ENCODE measurements at places on chromosomes 4 and X.

DNA sequence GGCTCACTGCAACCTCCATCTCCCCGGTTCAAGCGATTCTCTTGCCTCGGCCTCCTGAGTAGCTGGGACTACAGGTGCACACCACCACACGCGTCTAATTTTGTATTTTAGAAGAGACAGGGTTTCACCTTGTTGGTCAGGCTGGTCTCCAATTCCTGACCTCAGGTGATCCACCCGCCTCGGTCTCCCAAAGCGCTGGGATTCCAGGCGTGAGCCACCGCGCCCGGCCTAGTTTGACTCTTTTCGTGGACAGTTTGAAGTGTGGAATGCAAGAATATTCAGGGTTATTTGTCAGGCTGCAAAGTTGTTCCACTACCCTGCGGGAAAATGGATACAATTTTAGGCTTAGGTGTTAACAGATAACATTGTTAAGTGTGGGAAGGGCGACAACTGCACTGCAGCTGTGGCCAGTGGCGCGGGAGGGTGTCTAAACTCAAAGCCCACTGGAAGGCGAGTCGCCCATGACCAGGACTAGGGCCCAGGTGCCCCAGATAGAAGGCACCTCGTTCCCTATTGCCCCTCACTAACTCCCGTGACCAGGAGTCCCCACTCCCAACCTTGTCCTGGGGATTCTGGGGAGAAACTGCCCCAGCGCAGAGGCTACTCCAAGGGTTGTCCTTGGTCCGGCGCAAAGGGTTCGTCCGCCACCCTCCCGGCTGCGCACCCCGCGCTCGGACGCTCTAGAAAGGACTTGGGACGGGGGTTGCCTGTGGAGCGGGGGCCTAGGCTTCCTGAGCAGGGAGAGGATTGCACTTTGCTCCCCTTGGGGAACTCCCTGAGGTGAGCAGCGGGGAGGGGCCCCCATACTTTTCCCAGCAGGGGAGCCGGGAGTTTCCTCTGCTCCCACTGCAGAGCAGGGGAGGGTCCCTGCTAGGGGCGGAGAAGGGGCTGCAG is 1.1 kb upstream of the CD99 start:
- DNase-seq, result no peak

GRCh38 chr4:34492414-34492813 is 1751.9 kb downstream of the ARAP2 start:
- DNase-seq, result no peak

GRCh38 chrX:124383354-124383753 is 37.0 kb downstream of the SH2D1A start:
- DNase-seq, result no peak

DNA sequence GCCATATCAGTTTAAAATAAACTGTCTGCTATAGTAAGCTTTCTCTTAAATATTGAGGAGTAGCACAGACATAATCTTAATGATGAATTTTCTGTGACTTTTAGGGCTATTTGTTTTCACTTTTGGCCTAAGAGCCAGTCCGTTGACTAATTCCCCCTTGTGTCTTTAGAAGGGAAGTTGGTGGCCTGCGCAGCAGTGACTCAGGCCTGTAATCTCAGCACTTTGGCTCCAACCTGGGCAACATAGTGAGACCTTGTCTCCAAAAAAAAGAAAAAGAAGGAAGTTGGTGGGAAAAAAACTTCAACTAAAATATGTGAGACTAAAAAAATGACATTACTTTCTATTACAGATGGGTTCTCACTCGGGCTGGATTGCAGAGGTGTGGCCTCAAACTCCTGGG is 3.4 kb downstream of the NCAPG start:
- no peak for DNase-seq

GRCh38 chr4:137599734-137600133 is 67.4 kb upstream of the PCDH18 start:
- DNase-seq, result no peak

DNA sequence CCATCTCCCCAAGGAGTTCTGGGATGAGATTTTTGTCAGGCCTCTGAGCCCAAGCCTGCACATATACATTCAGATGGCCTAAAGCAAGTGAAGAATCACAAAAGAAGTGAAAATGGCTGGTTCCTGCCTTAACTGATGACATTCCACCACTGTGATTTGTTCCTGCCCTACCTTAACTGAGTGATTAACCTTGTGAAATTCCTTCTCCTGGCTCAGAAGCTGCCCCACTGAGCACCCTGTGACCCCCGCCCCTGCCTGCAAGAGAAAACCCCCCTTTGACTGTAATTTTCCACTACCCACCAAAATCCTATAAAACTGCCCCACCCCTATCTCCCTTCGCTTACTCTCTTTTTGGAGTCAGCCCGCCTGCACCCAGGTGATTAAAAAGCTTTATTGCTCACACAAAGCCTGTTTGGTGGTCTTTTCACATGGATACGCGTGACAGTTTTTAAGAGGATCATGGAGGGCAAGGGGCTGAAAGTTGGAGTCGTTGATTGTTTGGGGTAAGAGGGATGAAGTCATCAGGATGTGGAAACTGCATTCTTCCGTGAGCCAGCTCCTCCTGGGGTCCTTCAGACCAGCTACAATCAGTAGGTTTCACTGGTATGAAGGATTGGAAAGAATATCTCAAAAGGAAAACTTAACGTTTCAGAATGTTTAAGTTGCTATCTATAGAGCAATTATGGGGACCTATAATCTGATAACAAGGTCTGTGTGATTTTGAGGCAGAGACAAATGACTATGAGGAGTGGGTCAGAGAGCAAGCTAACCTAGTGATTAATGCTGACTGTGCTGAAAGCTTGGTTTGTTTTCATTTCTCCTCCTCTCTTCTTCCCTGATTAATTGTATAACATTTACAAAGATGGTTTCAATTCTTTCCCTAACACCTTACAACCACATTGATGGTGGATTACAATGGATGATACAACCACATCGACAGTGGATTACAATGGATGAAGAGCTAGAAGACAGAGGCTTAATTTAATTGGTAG is 28.6 kb upstream of the MAGEA11 start:
- DNase-seq, result no peak

DNA sequence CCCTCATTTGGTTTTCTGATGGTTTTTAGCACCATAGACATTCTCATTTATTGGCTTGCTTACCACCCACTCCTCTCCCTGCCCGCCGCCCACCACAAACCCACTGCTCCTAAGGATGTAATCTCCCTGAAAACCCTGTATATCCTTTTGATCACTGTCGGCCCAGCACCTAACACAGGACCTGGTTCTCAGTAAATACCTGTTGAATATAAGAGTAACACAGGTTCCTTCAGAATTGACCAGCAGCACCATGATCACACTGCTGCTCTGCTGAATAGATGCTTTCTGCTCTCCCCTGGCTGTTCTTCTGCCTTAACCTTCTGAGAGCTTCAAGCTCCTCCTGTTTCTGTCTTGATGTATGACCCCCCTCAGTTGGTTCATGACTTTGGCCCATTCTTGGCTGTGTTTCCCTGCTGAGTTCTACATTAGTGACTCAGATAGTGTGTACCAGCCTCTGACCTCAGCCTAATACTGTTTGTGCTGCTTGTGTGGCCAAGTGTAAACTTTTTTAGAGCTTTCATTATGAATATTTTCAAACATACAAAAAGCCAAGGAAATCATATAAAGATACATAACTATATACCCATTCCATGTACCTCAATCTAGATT is 265.3 kb downstream of the FRMPD4 start:
- no peak for DNase-seq

DNA sequence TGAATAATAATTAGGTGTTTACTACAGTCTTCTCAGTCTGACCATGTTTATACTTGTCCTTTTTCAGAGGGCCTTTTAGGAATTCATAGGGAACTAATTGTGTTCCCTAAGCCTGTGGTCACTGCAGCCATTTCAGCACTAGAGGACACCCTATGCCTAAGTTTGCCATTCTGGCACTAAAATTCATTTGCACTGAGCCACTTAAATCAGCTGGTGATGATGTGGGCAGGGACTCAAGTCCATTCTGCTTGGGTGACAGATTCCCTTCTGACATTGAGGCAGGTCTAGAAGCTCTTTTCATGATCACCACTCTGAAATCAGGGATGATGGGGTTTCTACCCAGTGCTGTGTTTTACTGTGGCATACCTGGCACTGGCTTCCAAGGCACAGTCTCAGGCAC is 1178.9 kb upstream of the DIAPH2 start:
- no peak for DNase-seq

DNA sequence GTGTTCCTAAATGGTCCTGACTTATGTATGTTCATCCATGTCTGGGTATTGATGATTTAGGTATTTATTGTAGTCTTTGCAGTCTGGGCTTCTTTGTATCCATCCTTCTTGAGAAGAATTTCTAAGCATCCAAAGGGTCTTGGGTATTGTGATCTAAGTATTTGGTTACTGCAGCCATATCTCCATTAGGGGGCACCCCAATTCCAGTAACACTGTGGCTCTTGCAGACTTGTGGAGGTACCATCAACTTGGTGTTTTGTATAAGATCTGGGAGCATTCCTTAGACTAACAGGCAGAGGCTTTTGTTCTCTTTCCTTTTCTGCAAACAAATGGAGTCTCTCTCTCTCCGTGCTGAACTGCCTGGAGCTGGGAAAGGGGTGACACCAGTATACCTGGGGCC is 113.7 kb upstream of the NEXMIF start:
- DNase-seq, result peak; percentile 13

DNA sequence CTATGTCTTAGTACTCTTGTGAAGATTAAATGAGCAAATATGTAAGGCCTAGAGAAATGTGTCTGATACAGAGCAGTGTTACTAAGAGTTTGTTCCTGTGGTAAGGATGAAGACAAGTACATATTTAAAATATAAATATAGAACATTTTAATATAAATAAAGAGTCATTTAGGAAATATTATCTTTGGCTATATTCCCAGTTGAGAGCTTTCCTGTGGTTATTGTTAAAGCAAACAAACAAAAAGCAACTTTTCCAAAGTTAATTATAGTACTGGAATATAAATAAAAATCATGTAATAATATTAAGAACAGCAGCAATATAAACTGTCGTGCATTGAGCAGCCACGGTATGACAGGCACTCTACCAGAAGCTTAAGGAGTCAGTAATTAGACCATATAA is 472.5 kb downstream of the INPP4B start:
- no peak for DNase-seq

GRCh38 chrX:51155157-51155556 is 177.5 kb upstream of the NUDT10 start:
- DNase-seq, result no peak

DNA sequence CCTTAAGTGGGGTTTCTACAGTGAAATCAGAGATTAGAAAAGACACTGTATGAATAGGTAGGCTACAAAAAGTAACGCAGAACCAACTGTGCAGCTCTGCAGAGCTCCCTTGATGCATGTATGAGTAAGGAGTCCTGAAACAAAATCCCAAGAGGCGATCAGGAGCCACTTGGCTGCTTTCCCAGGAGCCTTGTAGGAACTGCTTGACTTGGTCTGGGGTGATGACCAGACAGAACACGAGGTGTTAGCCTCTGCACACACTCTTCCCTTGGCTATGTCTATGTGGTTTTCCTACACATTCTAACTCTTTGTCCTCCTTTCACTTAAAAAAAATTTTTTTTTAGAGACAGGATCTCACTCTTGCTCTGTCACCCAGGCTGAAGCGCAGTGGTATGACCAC is 22.8 kb upstream of the AP1S2 start:
- no peak for DNase-seq

DNA sequence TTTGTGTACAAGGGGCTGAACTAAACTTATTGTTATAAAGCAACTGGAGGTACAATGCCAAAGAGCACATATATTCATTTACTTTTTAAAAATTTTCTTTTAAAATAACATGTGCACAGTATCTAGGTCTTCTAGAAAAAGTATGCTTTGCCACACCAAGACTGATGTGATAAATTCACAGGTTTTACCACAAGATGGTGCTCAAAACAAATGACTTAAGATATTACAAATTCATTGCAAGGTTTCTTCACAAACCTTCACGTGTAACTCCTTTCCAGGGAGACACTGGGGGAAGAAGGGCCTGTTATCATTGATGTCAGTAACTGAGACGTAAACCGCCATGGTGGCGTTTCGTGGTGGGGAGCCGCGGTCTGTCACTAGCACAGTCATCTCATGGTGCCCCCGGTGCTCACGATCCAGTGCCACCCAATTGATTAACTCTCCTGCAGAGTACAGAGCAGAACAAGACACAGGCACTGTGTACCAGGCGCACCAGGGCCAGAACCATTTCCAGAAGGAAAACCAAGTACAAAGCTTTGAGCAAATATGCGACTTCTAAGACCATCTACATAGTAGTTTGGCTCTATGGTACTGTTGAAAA is 162.2 kb downstream of the DCHS2 start:
- no peak for DNase-seq

GRCh38 chr4:20268028-20268427 is 16.3 kb downstream of the SLIT2 start:
- DNase-seq, result no peak

GRCh38 chr4:38266616-38267015 is 306.4 kb downstream of the PTTG2 start:
- peak; percentile 59 for DNase-seq

DNA sequence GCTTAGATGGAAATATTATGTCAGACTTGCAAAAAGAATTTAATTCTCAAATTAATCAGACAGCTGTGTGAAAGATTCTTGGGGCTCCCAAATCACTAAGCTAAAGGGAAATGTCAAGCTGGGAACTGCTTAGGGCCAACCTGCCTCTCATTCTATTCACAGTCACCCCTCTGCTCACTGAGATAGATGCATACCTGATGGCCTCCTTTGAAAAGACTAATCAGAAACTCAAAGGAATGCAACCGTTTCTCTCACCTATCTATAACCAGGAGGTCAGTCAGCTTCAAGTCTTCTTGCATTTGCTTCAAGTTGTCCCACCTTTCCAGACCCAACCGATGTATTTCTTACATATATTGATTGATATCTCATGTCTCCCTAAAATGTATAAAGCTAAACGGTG is 882.7 kb downstream of the CENPC start:
- no peak for DNase-seq

DNA sequence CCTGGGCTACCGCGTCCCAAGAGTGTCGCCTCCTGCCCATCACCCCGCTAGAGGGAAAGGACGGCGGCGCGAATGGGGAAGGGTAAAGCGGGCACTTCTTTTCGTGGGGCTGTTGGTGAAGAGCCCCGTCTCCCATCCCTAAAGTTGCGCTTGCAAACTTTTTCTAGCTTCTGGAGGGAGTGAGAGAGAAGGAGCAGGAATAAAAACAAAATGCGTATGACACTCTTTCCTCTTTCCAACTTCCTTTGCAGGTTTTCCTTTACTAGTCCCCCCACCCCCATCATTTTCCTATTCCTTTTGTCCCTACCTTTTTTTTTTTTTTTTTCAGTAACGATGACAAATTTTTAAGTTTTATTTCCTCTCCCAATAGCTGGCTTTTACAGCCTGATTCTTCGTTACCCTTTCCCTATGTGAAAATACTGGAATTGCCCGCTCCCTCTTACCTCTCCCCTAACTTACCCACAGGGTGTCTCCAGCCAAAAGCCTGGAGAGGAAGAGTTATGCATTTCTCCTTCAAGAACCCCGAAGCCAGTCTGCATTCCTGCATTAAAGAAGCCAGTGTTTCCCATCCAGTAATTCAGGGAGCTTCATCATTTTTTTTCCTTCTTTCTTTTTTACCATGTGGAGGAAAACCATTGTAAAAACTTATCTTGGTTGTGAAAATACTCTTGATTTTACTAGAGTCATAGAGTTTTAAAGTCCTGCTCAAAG is 613 bp upstream of the ARSJ start:
- no peak for DNase-seq

Data from Panc1 (cell line).